ENCODE measurements at places on chromosomes 7 and 10.
A peak's percentile ranks its signal among the peaks of the same experiment; 100 is the strongest.

GRCh38 chr7:123060446-123060845 is 64.9 kb upstream of the TAS2R16 start:
- DNase-seq = no peak

- DNase-seq = peak; percentile 97
Measured at GRCh38 chr10:14837757-14838581, at the start of the genes CDNF, HSPA14 and MSANTD7. Gene CDNF, minus strand, starts transcription at chr10:14838037. Its CDS starts 91 bp downstream, at chr10:14837946. Gene HSPA14, plus strand, starts transcription at chr10:14838306. Its CDS starts 97 bp downstream, at chr10:14838403. Gene MSANTD7, plus strand, starts transcription at chr10:14838306. Its CDS starts 3,979 bp downstream, at chr10:14842285.

- no peak for DNase-seq
Measured at GRCh38 chr10:91702620-91703019, 69.7 kb upstream of the PPP1R3C start.

DNA sequence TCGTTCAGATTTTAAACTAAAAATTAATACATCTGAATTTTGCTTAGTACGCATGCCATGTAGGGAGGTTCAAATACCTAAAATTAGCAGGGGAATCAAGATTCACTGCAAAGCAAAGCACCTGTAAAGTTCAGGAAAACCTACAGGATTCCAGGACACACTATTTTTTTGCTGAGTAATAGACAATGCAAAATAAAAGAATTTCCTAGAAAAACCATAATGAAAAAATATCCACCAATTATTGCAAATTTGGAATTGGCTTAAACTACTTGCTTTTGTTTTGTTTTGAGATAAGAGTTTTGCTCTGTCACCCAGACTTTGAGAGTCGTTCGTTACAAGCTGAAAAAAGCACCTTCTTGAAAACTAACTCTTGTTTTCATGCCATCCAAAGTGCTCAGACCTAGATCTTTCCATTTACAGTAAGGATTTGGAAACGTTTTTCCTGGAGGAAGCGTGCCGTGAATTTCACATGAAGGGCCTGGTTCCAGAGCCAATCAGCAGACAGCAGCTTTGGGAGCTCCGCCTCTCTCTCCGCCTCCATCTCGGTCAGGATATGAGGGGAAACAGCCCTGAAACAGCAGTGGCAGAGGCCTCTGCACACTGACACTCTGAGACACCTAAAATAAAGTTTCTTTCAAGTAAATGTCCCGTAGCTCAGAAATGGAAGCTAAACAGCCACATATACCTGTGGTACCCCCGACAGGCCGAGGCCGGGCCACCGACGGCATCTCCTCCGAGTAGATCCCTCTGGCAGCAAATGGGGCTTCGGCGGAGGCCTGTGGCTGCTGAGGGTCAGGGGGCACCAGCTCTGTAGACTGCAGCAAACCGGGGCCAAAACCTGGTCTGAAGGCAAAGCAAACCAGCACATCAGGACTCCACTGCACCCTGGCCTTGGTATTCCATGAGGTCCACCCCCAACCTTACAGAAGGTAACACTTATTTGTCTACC is 45.9 kb upstream of the ATP6V0A4 start:
- DNase-seq = no peak

GRCh38 chr7:76278540-76278939 is 23.9 kb upstream of the HSPB1 start:
- peak; percentile 59 for DNase-seq
